ENCODE measurements at places on chromosomes 13 and 19.

DNA sequence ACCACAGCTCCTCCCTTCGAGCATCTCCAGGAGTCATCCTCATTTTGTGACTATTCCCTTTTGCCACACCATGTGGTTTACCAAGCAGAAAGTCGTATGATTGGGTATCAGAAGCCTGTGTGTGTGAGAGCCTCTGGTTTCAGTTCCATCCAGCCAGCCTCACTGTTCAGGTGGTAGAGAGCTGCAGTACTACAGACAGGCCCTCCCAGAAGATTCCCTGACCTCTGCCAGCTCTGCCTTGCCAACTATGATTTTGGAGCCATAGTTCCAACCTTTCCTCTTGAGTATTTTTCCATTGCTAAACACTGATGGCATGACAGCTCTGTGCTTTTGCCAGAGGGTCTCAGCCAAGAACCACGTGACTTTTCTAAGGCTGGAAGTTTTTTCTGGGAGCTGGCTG, 82.5 kb downstream of the DHRS12 start:
- no peak for DNase-seq

DNA sequence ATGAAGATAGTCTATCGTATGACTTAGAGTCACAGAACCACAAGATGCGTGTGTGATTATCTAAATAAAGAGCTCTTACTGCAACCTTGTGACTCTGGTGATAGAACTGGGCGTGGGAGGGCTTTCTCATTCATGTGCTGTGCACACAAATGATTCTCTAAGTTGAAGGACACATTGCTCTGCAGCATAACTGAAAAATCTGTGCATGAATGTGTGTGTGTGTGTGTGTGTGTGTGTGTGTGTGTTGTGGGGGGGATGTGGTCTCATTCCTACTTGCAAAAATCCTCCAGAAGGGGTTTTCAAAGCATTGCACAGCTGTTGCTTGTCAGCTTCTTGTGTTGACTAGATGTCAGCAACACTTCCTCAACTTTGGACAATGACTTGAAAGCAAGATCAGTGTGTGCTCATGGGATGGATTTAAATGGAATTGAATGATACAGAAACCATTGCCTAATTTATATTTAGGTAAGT, 22.4 kb downstream of the LRCH1 start:
- DNase-seq = no peak

DNA sequence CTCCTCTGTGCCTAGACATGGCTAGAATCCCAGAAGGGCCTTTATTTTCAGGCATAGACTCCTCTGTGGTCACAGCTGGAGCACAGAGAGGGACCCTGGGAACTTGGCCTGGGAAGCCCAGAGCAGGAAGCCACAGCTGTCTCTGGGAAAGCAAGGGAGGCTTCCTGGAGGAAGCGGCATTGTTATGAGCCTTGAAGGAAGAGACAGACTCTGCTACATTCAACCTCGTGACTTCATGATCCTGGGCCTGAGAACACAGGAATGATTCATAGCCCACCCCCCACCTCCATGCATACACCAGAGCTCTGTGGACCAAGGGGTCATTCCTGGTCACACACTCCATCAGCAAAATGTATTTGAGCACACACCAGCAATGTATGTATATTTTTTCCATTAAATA, 8.6 kb downstream of the RDH8 start:
- no peak for DNase-seq

- no peak for DNase-seq
These were observed 571.2 kb downstream of the LIG4 start for GRCh38 chr13:107644136-107644535.

DNA sequence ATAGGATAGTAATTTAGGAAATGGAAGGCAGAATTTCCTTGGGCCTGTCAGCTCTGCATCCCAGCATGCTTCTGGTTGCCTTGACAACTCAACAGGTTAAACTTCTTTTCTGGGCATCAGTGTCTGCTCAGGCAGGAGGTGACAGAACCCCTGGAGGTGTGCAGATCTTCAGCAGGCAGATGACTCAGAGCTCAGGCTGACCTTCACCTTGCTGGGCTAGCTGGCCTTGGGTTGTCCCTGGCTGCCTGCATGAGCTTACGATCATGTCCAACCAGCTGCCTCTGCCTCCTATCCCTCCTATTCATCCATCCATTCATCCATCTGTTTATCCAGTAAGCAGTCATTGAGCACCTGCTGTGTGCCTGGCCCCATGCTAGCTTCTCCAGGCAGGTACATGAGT, 81.2 kb upstream of the KCTD15 start:
- no peak for DNase-seq

DNA sequence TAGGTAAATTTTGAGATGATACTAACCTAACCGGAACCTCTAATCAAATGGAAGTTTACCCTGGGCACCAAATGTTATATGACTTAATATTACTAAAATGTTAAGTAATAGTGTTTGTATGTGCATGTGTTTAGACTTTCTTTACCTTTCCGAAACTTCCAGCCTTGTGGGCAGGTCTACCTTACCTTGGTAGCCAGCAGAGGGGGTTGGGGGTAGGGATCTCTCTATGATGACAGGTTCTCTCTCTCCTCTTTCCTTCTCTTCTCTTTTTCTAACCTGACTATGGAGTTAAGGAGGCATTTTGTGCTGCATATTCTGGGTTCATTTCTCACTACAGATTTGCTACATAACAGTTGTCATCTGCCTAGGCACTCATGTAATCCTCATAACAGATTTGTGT, 6.8 kb upstream of the FRY start:
- DNase-seq = no peak

DNA sequence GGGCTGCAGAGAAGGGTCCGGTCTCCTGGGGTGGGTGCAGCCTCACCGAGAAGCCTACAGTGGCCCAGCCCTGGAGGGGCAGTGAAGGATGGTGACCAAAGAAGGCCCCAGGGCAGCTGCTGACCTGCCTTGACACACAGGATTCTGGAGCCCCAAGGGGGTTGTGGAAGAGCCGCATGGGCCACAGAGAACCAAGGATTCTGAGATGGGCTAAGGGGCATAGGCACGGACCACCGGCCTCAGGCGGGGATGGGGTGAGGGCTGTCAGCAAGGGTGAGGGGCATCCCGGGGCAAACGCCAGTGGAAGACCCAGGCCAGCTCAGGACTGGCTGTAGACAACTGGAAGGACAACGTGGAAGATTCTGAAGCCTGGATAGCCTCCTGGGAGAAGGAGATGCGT, 151.6 kb downstream of the TEX29 start:
- DNase-seq = no peak

DNA sequence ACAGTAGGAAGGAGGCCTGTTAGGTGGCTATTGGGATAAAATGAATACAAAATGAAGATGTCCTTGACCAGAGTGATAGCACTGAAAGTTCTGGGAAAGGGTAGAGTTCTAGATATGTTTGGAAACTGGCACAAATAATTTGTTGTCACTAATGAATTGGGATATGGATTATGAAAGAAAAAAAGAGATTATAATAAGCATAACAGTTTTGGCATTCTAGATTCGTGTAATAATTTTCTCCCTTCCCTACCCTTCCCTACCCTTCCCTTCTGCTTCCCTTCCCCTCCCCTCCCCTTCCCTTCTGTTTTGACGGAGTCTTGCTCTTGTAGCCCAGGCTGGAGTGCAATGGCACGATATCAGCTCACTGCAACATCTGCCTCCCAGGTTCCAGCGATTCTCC, 271.0 kb upstream of the PRR20A start:
- DNase-seq = no peak

GRCh38 chr13:53020764-53021335, 7.8 kb upstream of the OLFM4 start:
- no peak for DNase-seq

Data from nucleus accumbens (tissue), 56 donors.